ENCODE measurements at places on chromosomes 4 and X.
A peak's percentile ranks its signal among the peaks of the same experiment; 100 is the strongest.

DNA sequence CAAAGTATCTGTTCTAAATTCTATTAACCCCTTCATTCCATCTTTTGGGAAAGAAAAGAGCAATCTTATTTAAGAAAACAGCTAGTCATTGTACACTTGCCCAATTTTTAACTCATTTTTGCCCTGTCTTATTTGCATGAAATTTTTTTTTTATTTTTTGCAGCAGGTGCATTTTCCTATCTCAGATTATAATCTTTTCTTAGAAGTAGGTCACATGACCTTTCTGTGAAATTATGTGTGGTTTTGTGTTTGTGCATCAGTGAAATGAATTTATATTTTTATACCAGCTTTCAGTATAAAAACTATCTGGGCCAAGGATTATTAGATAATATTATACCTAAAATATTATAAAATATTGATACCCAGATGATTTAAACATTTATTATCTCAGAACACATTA lies 145.6 kb downstream of the INPP4B start:
- peak; percentile 48 for DNase-seq

- no peak for DNase-seq
Observed at GRCh38 chr4:86243750-86244149, 116.1 kb downstream of the MAPK10 start.

DNA sequence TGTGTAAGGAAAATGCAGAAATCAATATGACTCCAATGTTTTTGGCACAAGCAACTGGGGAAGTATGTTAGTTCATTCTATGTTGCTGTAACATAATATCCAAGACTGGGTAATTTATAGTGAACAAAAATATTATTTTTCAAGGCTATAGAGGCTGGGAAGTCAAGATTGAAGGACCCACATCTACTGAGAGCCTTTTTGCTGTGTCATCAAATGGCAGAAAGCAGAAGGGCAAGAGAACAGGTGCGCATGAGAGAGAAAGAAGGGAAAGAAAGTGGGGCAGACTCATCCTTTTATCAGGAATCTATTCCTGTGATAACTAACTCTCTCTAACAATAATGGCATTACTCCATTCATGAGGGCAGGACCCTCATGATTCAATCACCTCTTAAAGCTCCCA lies 237.2 kb downstream of the FAT4 start:
- DNase-seq = no peak

DNA sequence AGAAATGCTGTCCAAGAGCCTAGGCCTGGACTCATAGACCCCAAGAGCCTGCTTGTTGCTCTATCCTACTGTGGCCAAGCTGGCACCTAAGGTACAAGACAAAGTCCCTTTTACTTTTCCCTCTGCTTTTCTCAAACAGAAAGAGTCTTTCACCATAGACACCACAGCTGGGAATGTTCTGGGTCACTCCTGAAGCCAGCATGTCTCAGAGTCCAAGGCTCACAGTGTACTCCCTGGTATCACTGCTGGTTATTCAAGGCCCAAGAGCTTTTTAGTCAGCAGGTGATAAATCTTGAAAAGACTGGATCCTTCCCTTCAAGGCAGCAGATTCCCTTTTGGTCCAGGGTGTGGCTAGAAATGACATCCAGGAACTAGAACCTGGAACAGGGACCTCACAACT lies 328.8 kb downstream of the IQCM start:
- DNase-seq = no peak

GRCh38 chr4:71025654-71026053 lies 32.2 kb downstream of the DCK start:
- no peak for DNase-seq

GRCh38 chr4:2652415-2653160 lies 103.5 kb downstream of the TNIP2 start:
- no peak for DNase-seq

DNA sequence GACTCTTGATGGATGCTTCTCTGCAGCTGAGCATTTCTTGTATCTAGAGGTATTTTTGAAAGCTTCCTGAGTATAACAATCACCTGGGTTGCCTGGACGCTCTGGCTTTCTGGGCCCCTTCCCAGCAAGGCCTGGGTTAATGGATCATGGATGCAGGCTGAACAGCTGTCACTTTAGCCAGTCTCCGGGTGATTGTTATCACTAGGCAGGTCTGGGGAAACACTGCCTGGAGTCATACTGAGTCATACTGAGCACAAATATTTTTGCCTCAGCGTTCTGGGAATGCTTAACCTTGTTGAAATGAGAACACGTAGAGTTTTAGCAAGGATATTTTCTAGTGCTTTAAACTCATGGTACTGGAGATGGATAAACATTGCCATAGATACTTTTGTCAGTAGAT lies 102.6 kb downstream of the PHEX start:
- DNase-seq = no peak

GRCh38 chrX:154040863-154041262 lies 21.2 kb upstream of the IRAK1 start:
- DNase-seq = no peak

DNA sequence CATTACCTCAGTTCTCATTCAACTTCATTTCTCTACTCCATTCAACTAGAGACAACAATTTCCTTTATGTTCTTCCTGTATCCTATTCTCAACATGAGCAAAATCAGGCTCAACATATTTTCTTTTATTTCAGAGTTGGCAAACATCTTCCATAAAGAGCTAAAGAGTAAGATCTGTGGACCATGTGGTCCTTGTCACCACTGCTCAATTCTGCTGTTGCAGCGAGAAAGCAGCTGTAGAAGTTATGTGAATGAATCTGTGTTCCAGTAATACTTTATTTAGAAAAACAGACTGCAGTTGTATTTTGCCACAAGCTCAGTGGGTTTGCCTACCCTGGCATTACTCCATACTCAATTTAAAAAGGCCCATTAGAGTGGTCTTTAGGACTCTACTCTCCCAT lies 2057.3 kb downstream of the ARAP2 start:
- no peak for DNase-seq

DNA sequence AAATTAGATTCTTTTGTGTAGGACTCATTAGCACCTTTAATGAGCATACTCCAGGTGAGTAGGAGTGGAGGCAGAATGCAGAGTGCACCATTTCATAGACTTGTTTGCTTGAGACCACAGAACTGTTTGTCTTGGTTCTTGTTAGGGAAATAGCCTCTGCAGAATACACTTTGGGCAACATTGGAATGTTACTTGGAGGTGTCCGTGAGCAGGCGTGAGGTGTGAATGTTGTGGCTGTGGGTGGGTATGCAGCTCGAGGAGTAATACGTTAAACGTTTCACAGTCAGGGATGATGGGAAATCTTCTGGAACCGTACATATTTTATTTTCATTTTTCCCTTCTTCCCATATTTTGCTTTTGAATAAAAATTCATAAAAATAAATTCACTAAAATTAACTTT lies 31.6 kb downstream of the PAQR3 start:
- DNase-seq = no peak

Data from CD4-positive, alpha-beta T cell treated with Interleukin-10 for 1 hour (primary cell).